ENCODE measurements at places on chromosomes 6 and 20.

DNA sequence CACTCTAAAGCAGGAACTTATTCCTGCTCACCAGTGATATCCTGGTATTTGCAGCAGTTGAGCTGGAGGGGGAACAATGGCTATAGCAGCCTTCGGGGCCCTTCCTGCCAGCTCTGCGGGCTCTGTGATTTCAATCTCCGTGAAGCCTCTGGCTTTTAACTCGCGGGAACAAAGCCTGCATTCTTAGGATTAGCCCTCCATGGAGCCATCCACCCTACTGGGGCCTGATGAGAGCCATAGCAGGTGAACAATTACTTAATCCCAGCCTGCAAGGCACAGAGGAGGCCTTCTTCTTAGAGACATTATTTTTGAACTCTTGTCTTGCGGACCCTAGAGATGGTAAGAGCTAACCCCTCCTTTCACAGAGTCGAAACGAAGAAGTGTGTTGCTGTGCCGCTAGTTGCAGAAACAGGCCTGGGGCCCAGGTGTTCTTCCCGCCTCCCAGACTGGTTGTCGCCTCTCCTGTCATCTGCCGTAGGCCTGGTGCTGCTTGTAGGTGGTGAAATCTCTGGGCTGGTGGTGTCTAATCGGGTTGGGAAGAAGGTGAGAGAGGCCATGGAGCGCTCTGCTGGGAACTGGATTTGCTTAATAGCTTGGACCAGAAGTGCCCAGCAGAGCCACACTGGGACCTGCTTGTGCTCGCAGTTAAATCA, 9.7 kb downstream of the GHRH start:
- no peak for DNase-seq

- no peak for DNase-seq
Measured at GRCh38 chr6:134235937-134236751, 81.8 kb downstream of the SGK1 start.

- DNase-seq = no peak
Measured at GRCh38 chr20:19498756-19499155, 259.3 kb upstream of the RIN2 start.

GRCh38 chr6:54014440-54014839, 96.8 kb upstream of the MLIP start:
- DNase-seq = no peak

GRCh38 chr20:33896509-33896908, 85.4 kb downstream of the CHMP4B start:
- no peak for DNase-seq

DNA sequence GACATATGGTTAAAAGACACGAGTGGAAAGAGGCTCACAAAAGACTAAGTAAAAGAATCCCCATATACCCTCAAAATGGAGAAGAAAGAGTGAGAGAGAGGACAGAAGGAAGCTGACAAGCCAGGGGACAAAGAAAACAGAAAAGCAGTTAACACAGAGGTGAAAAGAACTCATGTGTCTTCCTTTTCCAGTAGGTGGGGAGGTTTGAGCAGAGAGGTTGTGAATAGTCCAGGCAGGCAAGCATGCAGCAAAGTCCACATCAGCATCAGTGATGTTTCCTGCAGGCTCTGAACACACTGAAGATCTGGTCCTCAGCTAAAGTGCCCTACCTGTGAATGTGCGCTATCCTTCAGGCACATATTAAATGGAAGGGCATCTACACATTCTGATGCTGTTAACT, 196.5 kb upstream of the IRAK1BP1 start:
- DNase-seq = no peak

DNA sequence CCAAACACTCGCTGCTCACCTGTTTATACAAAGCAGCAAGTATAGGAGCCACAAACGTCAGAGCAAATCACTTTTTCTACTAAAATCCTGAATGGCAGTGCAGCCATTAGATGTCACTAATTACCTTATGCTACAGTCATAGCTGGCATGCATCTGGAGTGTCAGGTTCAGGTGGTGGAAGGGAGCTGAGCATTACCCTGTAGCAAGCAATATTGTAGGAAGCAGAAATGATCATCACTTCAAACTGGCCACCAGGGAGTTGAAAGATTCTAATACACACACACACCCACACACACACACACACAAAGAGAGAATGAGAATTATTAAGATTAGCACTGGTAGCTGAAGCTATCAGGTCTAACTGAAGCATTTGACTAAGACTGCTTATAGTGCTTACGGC, 75.8 kb downstream of the EFHC1 start:
- DNase-seq = no peak

- DNase-seq = no peak
Measured at GRCh38 chr20:32685541-32686529, 12.1 kb upstream of the C20orf203 start.

DNA sequence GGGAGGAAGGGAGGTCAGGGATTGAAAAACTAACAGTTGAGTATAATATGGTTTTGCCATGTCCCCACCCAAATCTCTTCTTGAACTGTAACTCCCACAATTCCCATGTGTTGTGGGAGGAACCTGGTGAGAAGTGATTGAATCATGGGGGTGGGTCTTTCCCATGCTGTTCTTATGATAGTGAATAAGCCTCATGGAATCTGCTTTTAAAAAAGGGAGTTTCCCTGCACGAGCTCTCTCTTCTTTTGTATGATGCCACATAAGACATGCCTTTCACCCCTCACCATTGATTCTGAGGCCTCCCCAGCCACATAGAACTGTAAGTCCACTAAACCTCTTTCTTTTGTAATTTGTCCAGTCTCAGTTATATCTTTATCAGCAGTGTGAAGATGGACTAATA, 833.4 kb upstream of the MAP3K7 start:
- no peak for DNase-seq
